ENCODE measurements at places on chromosomes 2 and 18. TPM values are rescaled to one million over a fixed set of nuclear protein-coding genes. Genes with fewer than 3 reads are reported as not detected.

The FIGN gene
- not detected for total RNA-seq

The CROCC2 gene
- not detected for total RNA-seq

The GREB1L gene
- total RNA-seq = not detected

The TRIM43 gene
- 0.25 TPM for total RNA-seq

The PROKR1 gene
- total RNA-seq = not detected

- no peak for DNase-seq
Measured at GRCh38 chr18:908758-909724, 4.4 kb downstream of the ADCYAP1 start.

DNA sequence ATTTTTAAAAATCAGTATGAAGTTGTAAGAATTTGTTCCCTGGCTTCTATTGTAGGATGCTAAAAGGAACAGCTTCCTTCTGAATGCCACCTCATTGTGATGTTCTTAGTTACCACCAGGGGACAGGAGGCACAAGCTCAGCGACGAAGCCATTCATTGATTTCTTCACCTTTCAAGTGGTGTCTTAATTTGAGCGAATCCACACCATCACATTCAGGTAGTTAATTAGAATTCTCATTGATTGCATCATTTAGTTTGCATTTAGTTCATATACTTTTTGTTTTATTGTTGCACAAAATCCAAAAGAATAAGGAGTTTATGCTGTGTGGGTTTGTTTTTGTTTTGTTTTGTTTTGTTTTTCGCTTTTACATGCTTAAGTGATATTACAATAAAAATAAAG is 23.1 kb downstream of the CYP27C1 start:
- DNase-seq = no peak

- DNase-seq = no peak
Measured at GRCh38 chr2:1515986-1516797, 102.9 kb downstream of the TPO start.

- DNase-seq = no peak
Measured at GRCh38 chr2:40049781-40050180, 270.7 kb upstream of the THUMPD2 start.

DNA sequence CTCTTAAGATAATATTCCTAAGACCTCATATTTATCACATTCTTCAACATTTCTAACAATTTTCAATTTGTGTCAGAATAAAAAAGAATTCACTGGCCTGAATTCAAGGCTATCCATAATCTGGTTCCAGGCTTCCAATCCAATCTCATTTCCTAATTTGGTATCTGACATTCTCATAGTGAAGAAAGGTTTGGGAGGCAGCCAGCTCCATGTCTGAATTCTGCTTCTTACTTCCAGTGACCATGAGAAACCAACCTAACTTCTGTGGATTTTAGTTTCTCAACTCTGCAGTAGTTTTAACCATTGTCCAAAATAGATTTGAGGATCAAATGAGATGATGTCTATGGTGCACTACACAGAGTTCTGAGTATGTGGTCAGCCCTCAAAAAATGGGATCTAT is 439.1 kb upstream of the GCFC2 start:
- DNase-seq = no peak

DNA sequence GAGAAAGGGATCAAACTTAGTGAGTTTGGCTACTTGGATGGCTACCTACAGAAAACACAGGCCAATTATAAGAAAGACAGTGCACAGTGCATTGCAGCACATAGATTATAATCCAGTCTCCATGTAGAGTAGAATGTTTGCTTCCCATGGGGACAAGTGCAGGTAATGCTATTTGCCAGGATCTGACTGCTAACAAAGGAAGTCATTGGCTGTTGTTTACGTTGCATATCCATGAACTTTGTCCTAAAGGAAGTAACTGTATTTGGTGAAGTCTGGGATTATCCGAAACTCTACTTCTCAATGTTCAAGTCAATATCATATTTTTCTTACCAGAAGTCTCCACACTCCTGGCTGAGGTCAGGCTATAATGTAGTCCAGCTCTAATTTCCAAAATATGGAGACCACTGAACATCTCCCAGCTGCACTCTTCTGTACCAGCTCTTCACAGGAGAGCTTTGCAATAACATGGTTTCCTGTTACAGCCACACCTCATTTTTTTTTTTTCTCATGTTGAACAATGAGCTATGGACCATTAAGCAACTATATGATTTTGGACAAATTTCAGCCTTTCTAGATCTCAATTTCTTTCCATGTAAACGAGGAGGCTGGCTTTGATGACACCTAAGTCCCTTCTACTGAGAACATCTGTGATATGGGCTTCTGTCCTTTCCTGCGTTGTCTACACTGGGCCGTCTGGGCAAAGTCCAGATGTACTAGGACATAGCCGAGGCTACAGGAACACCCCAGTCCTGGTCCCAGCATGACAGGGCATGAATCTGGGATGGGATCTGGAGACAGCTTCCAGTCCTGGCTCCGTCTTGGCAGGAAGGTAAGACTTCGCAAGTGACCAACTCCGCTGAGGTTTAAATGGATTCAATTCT is 154.8 kb downstream of the LAMA1 start:
- DNase-seq = no peak

DNA sequence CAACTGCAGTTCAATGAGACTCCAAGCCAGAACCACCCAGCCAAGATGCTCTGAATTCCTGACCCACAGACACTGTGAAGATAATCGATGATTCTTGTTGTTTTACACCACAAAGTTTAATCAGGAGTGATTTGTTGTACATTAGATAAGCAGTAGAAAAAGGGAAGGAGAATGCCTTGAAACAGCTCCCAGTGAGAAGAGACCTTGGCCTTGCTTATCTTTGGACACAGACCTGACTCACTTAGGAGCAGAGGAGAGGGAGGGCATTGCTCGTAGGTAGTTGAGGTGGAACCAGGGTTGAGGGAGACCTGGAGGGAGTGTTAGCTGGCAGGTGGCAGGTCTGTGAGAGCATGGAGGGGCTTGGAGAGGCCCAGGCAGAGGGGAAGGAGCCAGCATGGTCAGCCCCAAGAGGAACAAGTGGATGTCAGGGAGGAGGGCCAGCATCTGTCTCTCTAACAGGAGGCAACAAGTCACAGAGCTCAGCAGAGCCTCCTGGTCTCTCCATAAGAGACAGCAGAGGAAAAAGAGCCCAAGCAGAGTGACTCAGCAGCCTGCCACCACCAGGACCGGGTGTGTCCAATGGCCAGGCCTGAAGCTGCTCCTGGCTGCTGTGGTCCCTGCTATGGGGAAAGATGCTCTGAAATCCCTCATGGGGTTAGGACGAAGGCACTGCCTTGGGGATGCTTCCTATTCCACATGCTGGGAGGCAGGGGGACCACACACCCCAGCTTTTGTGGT is 161.6 kb upstream of the CAPN13 start:
- no peak for DNase-seq

DNA sequence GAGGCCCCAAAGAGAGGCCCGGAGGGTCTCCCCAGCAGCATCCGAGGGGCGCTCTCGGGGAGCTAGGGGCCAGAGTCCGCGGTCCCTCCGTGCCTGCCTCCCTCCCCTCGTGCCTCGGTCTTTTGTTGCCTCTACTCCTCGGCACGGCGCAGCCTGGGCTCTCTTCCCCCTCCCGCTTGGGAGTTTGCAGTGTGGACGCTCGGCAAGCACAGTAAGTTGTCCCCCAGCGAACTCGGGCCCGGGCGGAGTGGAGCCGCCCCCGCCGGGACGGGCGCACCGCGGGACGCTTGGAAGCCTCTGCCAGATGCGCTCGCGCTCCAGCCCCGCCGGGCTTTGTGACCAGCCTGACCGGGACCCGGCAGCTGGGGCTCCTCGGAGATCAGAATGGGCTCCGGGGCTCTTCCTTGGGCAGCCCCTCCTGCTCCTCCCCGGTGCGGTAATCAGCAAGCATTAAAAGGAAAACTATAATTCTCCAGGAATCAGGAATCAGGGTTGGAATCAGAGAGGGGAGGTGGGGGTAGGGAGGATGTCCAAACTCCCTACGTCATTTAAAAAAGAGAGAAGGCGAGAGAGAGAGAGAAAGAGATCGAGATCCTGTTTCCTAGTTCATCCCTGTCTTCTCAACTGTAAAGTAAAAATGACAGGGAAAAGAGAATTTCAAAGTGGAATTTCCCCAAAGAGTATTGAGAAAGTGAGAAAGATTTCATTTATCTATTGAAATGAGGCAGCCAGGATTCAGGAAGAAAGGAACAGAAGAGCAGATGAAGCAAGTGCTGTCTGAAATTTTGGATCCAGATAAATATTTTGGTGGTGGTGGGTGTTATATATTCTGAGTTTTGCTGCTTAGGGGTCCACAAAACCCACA is 786 bp upstream of the TMEM200C start:
- no peak for DNase-seq

DNA sequence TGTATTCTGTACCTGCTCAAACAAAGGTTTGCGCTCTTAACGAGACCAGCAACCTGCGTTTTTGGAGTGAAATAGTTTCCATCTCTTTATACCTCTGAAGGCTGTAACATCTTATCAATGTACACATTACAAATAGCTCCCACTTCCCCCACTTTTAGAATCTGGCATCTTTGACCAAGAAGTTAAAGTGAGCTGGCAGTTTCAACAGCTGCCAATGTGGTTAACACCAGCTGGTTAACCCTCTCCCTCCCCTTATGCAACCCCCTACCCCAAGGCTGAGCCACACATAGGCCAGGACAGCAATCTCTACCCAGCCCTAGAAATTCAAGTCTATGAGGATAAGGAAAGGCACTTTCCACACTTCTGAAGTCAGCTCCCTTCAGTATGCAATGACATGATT is 2.2 kb upstream of the SERTAD2 start:
- no peak for DNase-seq

- DNase-seq = no peak
Measured at GRCh38 chr18:70058916-70059315, 111.2 kb upstream of the CD226 start.

DNA sequence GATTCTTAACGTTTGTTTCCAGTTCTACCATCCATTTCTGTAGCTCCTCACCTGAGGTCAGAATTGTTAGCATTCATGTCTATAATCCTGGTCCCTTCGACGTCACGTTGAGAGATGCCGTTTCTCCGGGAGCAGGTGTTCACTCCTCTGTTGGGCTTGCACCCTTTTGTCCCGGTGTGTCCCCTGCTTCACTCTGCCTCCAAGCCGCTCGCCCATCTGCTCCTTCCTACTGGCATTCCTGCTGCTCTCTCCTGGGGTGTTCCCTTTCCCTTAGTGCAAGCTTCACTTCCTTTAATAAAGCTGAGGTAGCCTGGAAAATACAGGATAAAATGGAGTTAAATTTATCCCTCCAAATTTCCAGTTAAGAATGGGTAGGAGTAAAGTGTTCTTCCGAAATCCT is 61.9 kb upstream of the CABYR start:
- DNase-seq = no peak
